Pons (tissue), 1 donor: ENCODE measurements at places on chromosomes 13 and 19.

DNA sequence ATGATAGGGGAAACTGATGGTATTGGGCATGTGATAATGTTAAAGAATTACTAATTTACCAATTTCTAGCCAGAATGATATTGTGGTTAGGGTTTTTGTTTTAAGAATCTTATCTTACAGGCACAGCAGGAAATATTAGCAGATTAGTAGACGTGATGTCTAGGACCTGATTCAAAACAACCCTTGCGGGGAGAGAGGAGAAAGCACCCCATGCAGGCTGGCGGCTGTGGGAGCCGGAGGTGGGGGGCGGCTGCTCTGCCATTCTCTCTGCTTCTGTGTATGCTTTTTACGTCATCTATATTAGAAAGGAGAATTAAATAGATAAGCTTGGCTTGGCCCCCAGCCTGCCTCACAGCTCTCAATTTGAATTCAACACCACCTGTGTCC lies 41.5 kb downstream of the MLLT1 start:
- DNase-seq, result no peak

DNA sequence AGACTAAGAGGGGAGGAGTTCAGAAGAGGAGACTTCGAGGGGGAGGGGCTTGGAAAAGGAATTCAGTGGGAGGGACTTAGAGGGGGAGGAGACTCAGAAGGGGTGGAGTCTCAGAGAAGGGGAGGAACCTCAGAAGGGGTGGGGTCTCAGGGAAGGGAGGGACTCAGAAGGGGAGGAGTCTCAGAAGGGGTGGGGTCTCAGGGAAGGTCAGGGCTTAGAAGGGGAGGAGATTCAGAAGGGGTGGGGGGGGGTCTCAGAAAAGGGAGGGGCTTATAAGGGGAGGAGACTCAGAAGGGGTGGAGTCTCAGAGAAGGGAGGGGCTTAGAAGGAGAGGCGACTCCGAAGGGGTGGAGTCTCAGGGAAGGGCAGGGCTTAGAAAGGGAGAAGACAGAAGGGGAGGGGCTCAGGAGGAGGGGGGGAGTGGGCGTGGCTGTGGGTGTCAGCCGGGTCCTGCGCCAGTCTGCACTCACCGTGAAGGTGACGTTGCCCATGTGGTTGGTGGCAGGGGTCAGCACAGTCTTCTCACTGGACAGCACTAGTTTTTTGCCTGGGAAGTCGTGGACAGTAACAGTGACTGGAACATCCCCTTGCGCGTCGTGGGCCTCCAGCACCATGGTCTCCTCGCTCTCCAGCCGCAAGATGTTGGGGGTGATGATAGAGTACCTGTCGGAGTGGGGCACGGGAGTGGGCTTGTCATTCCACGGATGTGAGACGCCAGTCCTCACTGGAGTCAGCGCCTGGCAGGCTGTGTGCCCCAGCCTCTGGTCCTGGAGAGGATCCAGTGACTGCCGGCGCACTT lies 1.5 kb downstream of the C3 start:
- DNase-seq, result peak; percentile 68

DNA sequence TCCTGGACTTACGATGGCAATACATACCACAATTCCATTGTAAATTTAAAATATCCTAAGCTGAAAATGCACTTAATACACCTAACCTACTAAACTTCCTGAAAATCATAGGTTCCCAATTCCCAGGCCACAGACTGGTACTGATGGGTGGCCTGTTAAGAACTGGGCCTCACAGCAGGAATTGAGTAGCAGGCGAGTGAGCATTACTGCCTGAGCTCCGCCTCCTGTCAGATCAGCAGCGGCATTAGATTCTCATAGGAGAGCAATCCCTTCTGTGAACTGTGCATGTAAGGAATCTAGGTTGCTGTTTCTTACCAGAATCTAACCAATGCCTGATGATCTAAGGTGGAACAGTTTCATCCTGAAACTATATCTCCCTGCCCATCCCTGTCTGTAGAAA lies 1670.2 kb upstream of the PCDH20 start:
- DNase-seq, result no peak

DNA sequence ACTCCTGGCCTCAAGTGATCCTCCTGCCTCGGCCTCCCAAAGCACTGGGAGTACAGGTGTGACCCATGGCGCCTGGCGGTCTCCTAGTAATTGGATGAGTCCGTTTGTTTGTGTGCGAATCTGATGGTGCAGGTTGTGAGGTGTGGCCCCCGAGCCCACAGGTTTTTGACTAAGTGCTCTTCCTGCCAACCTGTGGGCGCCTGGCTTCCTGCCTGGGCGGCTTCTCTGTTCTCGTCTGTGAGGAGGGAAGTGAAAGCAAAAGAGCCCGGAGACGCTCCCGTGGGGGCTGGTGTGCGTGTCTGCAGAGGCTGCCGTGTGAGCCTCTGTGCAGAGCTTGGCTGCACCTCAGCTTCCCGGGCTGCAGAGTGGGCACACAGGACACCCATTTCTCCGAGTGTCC lies 10.0 kb downstream of the ARHGAP45 start:
- peak; percentile 40 for DNase-seq

- no peak for DNase-seq
Measured at GRCh38 chr19:41095703-41096102, 7.5 kb downstream of the CYP2A13 start.

DNA sequence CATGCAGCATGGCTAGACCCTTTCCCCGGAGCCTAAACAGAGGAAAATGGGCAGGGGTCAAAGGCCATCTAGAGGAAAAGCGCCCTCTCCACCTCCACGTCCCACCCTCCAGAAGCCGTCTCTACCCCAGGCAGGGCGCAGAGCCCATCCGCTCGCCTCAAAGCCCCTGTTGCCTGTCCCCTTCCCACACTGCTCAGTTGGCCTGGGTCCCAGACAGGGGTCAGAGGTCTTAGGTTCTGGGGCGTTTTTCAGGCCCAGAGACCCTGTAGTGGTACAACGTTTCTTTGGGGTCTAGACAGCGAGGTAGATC lies 285 bp downstream of the TMEM143 start:
- no peak for DNase-seq

GRCh38 chr13:33963895-33964294 lies 145.9 kb downstream of the RFC3 start:
- no peak for DNase-seq

GRCh38 chr19:17001603-17002183 lies 24.9 kb downstream of the CPAMD8 start:
- no peak for DNase-seq

- peak; percentile 11 for DNase-seq
Measured at GRCh38 chr19:39032063-39032918, at the start of gene FBXO27. TSS of gene FBXO27 (minus strand) at chr19:39032549. CDS start at chr19:39032227, 322 bp downstream.

DNA sequence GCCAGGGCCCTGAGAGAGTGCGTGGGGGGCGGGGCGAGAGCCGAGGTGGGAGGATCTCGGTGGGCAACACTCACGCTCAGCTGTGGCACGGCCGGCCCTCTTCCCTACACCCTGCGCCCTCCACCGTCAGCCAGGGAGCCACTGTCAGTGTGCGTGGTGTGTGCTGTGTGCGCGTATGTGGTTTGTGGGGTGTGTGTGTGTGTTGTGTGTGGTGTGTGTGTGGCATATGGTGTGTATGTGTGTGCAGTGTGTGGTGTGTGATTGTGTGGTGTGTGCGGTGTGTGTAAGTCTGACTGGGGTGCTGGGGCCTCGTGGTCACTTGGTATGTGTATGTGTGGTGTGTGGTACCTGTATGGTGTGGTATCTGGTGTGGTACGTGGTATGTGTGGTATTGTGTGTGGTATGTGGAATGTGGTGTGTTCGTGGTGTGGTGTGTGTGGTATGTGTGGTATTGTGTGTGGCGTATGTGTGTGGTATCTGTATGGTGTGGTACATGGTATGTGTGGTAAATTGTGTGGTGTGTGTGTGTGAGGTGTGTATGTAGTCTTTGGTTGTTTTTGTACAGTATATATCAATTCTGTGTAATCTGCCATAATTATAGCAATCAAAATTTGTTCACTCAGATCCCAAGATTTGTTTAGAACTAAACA lies 5.1 kb downstream of the GRK1 start:
- no peak for DNase-seq

DNA sequence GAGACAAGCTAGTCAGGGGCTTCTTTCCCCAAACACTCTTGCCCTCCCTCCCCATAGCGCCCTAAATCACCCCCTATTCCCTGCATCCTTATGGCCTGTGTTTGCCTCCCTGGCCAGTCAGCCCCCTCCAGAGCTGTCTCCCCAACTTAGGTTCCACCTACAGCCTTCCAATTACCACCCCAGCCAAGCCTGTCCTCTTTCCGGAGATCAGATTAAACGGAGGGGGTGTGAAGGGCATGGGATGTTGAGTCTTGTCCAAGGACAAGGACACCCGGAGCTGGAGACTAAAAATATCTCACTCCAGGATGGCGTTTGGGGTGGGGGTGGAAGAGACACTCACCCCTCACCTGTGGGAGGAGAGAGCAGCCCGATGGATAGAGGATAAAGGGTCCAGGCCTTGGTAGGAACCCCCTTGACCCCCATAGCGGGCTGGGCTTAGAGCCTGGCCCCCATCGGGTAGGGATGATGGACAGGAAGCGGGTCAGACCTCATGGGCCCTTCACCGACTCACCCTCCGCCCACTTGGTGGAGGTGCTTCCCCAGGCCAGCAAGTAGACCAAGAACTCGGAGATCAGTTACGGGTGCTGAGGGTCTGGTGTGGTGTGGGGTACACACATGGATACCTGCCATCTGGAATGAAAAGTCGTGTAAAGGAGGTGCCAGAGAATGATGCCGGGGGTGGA lies 6.0 kb downstream of the ZNF865 start:
- DNase-seq, result no peak

DNA sequence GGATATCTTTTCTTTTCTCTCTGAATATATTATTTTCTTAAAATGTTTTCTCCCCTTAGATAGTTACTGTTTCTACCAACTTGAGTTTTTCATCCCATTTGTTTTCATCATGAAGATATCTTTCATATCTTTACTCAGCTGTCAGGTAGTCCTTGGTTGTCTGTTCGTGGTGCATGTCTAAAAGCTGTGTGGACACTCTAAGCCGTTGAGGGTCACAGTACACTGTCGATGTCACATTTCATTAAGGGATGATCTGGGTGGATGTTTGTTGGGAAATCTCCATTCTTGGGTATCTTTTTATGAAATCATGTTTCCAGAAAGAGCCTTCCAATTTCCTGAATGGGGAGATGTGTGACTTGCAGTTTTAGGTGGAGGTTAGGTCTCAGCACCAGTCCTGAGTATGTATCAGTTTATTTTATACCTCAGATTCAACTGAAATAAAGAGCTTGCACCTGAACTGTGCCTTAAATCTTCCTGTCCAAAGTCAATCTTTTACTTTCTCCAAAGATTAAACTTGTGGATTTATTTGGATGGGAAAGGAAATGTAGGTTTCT lies 23.2 kb downstream of the ZMYM2 start:
- no peak for DNase-seq

DNA sequence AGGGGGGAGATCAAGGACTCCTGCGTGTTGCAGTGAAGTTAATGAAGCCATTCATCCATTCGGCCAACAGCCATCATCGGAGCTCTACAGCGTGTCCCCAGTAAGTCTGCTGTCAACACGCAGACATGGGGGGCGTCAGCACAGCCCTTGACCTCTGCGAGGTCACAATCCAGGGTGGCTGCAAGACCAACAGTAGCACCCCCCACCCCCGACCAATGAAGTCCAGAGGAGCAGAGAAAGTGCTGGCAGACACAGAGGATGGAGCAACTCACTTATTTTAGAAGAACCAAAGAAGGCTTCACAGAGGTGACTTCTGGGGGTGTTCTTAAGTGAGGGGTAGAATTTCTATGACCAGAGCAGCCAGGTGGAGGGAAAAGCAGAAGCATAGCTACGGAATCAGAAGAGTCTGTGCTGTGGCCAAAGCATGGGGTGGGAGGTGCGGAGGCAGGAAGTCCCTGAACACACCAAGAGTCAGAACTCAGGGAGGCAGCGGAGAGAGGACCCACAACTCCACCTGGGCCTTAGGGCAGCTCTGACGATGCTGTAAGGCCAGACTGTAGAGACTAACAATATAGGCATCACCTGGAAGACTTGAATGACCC lies 185.4 kb downstream of the FOXO1 start:
- no peak for DNase-seq

DNA sequence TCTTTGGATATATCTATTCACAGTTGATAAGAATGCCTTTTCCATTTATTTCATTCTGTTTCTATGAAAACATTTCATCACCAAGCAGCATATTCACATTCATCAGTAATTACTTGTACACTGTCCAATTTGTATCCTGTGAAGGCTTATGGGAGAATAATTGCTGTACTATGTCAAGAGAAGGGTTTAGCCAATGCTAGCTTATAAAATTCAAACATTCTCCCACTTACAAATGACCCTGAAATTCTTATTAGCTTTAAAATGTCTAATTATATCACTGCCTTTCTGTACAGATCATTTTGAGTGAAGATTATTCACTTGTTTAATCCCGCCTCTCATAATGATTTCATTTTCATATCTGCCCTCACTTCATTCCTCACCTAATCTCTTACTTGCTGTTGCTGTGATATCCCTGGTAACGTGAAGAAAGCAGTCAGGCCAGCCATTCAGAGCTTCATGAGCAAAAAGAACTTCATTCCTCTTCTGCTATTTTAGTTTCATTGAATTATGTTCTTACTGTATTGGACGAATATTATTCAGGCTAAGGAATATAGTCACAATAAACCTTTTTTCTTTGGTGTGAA lies 778.7 kb downstream of the OLFM4 start:
- no peak for DNase-seq

GRCh38 chr13:107376341-107377125 lies 808.6 kb upstream of the ARGLU1 start:
- DNase-seq, result peak; percentile 41

DNA sequence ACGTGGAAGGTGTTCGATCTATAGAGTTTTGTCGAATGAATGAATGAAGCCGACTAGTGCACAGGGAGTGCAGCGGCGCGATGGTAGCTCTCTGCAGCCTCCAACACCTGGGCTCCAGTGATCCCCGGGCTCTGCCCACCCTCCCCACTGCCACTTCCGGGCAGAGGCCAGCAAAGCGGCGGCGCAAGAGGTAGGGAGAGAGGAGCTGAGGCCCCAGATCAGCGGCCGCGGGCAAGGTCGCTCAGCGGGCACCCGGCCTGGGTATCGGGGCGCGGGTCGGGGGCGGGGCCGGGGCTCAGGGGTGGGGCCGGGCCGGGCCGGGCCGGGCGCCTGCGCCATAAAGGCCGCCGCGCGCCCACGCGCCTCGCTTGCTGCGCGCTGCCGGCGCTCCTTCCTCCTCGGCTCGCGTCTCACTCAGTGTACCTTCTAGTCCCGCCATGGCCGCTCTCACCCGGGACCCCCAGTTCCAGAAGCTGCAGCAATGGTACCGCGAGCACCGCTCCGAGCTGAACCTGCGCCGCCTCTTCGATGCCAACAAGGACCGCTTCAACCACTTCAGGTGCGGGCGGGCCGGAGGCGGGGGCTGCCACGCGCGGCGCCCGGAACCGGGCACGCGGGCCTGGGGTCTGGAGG lies at the start of gene GPI:
Gene GPI, plus strand, starts transcription at position 367 of the 633 bp plus-strand sequence. Its CDS starts 71 bp downstream, at position 438.
- DNase-seq, result peak; percentile 31

GRCh38 chr13:27007166-27007565 lies 164.4 kb downstream of the USP12 start:
- peak; percentile 32 for DNase-seq

GRCh38 chr19:53971673-53972072 lies 8.9 kb downstream of the CACNG8 start:
- DNase-seq, result peak; percentile 18

- DNase-seq, result peak; percentile 57
Measured at GRCh38 chr19:12937093-12937926, 1.1 kb upstream of the CALR start.

GRCh38 chr13:35917252-35917941 lies 213.8 kb downstream of the DCLK1 start:
- DNase-seq, result no peak
